ENCODE measurements at places on chromosomes 2 and 18.
A peak's percentile ranks its signal among the peaks of the same experiment; 100 is the strongest.

- no peak for DNase-seq
Measured at GRCh38 chr2:40016151-40016885, 237.3 kb upstream of the THUMPD2 start.

DNA sequence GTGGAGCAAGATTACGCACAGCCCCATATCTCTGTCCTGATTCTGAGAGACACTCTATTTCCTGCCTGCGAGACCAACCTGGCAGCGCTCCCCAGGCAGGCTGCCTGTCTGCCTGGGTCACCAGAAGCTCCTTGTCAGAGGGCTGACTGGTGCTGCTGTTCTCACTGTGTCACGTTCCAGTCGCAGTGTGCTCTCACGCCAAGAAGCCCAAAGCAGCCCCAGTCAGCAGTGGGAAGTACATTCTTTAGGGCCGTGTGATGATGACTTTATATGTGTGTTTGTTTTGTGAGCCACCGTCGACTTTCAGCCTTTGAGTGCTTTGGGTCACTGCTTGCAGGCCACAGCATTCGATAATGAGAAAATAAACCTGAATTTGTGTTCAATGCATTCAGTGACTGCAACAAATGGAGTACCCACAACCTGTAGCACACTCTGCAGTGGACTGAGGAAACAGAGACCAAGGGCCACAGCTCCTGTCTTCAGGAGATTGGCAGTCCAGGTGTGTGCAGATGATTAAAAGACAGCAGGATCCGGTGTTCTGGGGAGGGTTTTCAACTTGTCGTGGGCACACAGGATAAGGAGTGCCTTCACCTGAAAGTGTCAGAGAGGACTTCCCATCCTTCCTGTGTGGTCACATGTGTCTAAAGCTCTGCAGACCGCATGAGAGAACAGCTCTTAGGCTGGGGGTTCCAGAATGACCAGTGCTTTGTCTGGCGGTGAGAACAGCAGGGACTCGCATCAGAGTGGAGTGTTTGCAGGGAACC is 4.8 kb downstream of the TNFRSF11A start:
- DNase-seq = no peak

DNA sequence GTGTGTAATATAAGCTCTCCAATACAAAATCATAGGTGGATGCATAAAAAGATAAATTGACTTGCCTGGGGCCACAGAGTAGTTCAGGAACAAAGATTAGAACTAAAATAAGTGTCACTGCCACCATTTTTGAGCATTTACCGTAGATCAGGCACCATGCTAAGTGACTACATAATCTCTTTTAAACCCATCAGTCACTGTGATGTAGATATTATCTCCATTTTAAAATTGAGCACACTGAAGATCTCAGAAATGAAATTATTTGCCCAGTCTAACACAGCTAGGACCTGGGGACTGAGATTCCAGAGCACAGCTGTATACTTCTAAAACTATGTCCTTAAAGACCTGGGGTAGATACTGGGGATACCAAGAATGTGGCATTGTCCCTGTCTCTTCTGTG is 737.3 kb downstream of the CNTNAP5 start:
- DNase-seq = no peak

- DNase-seq = peak; percentile 29
Measured at GRCh38 chr2:30208453-30208852, 22.9 kb upstream of the LBH start.

GRCh38 chr2:156826341-156826933 is 390.3 kb downstream of the GPD2 start:
- DNase-seq = no peak

Data from HuH-7.5 (cell line).